Posterior cingulate gyrus (tissue), 11 donors: ENCODE measurements at places on chromosomes 3 and 15.
A peak's percentile ranks its signal among the peaks of the same experiment; 100 is the strongest.

DNA sequence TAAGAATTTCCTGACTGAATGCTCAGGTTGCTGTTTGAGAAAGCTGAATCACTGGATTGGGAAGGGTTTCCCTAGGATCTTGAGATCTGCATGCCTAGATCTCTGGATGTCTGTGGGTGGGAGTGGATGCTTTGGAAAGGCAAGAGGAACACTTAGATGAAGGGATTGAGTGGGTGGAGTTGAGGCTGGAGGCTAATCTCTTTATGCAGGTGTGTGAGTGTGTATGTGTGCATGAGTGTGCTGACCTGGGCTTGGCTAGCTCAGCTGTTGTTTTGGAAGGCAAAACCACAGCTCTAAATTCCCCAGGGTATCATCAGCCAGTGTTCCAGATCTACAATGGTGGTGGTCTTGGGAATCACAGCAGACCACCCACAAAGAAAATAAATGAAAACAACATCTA lies 60.5 kb downstream of the CLDN1 start:
- DNase-seq = no peak

GRCh38 chr15:34359416-34359815 lies 7.6 kb downstream of the LPCAT4 start:
- DNase-seq = no peak

GRCh38 chr3:127421943-127422662 lies 134.3 kb upstream of the PRR20G start:
- no peak for DNase-seq

DNA sequence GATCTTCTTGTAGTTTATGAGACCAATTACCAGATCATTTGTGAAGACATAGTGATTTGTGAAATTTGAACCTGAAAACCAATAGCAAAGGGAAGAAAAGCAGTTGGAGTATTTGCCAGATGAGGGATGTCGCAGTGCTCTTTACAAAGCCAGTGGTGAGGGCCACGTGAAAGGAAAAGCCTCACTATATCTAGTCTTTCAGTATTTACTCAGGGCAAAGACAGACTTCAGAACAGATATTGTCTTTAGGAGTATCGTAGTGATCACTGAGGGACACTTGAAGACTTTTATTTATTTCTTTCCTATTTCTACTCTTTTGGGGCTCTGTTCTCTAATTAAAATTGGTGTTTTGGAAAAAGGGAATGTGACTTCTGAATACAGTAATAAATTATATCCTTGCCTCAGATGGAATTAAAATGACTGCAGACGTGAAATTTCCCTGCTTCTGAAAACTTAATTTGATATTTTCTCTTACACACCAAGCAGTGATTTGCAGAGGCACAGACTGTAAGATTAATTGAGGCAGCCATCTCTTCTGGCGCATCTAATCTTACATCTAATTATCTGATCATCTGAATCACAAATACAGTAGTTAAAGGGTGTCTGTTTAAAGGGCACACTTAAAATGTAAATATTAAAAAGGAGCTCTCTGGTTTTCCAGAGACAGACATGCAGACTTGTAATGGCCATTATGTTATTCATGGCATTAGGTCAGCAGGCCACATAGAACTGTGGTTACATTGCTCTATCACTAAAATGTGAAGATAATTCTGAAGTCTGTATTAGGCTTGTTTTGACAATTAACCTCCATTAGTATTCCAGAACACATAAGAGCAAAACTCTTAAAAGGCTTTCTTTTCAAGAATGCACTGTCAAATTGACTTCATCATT lies 193.0 kb upstream of the GOLIM4 start:
- DNase-seq = no peak

- DNase-seq = no peak
These were observed 7.5 kb upstream of the UACA start for GRCh38 chr15:70770863-70771262.

GRCh38 chr3:189937302-189938127 lies 183.2 kb downstream of the P3H2 start:
- no peak for DNase-seq

GRCh38 chr3:184513276-184514170 lies 48.1 kb upstream of the EPHB3 start:
- peak; percentile 84 for DNase-seq

- DNase-seq = no peak
These were observed 971.6 kb downstream of the ZPLD1 start for GRCh38 chr3:103406320-103406850.
